Effector memory CD8-positive, alpha-beta T cell (primary cell): ENCODE measurements at places on chromosomes 12 and 14.
A peak's percentile ranks its signal among the peaks of the same experiment; 100 is the strongest.

- no peak for DNase-seq
Measured at GRCh38 chr14:105397350-105397931, 897 bp upstream of the TEX22 start.

- DNase-seq: no peak
Measured at GRCh38 chr12:96170762-96171161, 23.4 kb upstream of the ELK3 start.

DNA sequence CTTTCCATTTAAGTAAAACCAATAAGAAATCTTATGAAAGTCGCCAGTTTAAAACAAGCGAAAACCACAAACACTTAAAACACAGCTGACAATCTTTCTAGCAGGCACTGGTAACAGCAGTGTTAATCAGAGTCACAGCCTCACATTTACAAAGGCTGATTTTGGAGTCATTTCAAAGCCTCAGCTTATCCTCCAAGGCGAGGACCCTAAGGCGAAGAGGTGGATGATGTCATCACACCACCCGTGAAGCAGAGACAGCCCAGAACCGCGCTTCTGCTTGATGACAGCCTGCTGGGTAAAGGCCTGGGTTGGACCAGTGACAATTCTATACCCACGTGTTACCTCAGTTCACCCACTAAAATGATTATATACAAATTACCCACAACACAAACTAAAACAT is 10.1 kb downstream of the GOLGA3 start:
- DNase-seq: no peak

DNA sequence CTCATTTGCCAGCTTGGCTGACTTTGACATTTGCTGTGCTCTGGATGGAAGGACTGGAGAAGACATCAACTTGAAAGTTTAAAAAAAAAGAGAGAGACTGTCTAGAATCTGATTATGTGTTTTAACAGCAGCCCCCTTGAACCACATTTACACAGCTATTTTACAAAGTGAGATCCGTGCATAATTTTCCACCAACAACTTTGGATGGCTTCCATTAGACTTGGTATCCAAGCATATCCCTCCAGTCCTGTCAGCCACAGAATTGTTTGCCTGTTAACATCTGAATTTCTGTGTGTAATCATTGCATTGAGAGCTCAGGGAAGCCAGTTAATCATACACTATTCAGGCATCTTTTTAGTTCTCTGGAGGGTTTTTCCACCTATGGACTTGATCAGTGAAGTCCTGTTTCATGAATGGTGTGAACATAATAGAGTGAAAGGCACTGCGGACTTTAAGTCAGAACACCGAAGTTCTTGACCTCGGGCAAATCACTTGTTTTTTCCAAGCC is 93.7 kb downstream of the SAMD4A start:
- no peak for DNase-seq

- peak; percentile 63 for DNase-seq
Measured at GRCh38 chr12:51980051-51980808, 26.5 kb upstream of the TAMALIN start.

GRCh38 chr14:99512571-99513182 is 31.5 kb downstream of the CCNK start:
- no peak for DNase-seq

DNA sequence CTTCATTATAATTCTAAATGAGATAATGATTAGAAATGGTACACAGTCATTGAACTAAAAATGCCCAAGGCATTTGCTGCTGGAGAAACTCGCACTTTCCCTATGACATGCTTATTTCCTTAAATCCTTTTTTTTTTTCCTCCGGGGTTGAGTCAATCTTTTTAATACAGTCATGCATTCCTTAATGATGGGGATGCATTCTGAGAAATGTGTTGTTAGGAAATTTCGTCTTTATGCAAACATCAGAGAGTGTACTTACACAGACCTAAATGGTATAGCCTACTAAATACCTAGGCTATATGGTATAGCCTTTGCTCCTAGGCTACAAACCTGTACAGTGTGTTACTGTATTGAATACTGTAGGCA is 29.8 kb upstream of the DACT1 start:
- DNase-seq: no peak

- DNase-seq: no peak
Measured at GRCh38 chr12:38639625-38640024, 265.8 kb downstream of the CPNE8 start.

DNA sequence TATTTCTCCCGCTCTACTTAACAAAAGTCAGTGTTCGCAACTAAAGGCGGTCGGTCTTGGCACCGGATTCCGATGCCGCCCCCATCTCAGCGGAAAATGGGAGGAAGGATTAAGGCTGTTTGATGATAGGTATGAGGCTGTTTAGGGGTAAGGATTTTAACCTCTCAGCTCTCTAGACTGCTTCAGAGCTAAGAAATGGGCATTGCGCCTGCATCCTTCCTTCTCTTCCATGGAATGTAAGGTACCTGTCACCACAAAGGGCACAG is 1.4 kb downstream of the COCH start:
- no peak for DNase-seq

DNA sequence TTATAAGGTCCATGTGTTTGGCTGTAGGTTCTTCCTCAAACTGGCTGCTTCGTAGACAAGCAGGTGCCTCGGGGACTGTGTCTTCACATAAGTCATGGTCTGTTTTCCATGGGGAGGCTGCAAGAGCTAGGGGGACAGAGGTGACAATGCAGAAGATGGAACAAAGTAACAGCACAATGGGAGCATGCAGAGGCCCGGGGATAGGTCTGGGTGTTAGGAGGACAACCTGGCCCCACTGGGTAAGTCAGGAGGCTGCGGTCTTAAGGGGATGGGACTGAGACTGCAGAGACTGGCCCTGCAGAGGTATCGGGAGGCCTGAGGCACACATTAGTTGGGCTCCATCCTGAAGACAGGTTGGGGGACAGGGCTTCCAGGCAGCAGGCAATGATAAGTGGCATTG is 88.9 kb downstream of the NTF3 start:
- no peak for DNase-seq

- DNase-seq: no peak
Measured at GRCh38 chr12:8058506-8058905, 7.7 kb downstream of the C3AR1 start.

GRCh38 chr14:45252366-45253069 is 484 bp downstream of the MIS18BP1 start:
- no peak for DNase-seq

DNA sequence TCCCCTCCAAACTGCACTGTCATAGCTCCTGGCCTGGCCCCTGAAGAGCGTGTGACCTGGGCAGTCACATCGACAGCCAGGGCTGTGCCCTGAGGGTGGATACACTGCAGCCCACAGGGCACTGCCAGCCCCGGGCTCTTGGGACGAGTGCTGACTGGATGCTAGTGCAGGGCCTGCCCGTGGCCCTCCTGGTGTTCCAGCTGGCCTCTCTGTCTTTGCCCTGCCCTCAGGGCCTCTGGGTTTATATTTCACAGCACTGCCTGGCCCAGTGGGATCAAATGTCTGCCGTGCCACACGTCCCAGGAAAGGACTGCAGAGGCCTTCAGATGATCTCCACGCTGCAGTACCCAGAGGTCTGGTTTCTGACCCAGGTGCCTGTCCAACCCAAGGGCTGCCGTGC is 10.1 kb upstream of the CCDC197 start:
- no peak for DNase-seq

DNA sequence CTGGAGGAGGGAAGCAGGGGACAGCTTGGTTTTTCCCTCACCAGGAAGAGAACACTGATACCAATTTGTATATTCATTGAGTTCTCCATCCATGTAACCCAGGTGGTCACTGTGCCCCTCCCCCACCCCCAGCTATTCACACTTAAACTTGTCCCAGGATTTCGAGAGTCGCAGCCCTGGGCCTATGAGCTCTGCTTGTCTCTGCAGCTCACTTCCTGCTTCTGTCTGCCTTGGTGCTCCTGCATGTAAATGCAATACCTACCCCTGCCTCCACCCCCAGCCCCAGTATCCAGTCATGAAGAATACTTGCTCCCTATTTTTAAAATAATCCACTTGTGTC is 452.2 kb downstream of the BCL11B start:
- no peak for DNase-seq

DNA sequence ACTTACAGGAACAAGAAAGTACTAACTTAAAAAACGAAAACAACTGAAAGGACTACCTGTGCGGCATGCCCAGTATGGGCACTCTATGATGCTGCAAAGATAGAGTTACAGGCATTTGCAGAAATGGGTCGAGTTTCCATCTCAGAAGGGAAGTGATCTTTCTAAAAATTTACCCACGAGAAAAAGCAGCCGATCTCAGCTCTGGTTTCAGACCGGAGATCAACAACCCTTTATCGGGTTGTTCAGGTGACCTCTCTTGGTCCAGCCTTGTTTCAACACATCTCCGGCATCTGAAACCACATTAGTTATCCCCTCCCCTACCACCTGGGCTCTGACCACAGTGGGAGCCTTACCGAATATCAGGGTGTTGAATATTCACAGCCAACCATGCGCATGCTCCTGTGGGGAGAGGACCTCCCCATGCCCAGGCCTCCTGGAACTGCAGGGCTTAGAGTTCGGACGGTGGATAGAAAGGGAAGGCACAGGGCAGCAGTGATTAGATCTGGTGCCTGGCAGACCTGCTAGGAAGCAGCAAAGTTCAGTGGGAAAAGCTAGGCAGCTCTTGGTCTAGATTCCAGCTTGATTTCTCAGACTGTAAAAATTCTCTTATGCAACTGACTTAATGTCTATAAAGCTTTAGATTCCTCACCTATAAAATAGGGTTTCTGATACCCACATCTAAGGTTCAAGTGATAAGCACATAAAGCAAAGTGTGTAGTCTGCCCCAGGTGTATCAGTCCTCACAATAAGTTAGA is 906.0 kb downstream of the VRK1 start:
- DNase-seq: peak; percentile 28
